Gastrocnemius medialis (tissue), 4 donors: ENCODE measurements at places on chromosomes 5 and 9. TPM values are rescaled to one million over a fixed set of nuclear protein-coding genes. Genes with fewer than 3 reads are reported as not detected.
A peak's percentile ranks its signal among the peaks of the same experiment; 100 is the strongest.

- H3K27me3 ChIP-seq: no peaks in the 10 kb centered on the region
- peak overlapping the region; percentile 22 for H3K27ac ChIP-seq
- H3K36me3 ChIP-seq: no peaks in the 10 kb centered on the region
- no peaks in the 10 kb centered on the region for H3K4me1 ChIP-seq
- DNase-seq: peak; percentile 61
These were observed 17.6 kb upstream of the LCP2 start for GRCh38 chr5:170315154-170315553.

DNA sequence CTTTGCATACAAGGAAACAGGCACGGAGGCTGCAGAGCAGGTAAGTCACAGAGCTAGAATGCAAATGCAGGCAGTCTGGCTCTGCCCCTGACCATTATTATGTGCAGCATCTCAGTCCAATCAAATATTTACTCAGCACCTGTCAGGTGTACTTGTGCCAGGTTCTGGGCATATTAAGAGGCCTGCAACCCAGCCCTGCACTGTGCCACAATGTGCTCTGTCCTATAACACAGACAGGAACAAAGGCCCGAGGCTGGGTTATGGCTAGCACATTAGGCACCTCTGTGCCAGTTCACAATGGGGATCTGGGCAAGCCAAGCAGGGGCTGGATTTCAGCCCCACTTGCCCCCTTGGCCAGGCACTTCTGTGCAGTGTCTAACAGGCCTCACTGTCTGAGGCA, 14.0 kb downstream of the ARL15 start:
- DNase-seq: no peak
- peaks cover 21% of the 10 kb centered on the region for H3K4me1 ChIP-seq
- no peak overlapping the region for H3K27ac ChIP-seq
- H3K4me3 ChIP-seq: no peak overlapping the region
- H3K27me3 ChIP-seq: no peaks in the 10 kb centered on the region

DNA sequence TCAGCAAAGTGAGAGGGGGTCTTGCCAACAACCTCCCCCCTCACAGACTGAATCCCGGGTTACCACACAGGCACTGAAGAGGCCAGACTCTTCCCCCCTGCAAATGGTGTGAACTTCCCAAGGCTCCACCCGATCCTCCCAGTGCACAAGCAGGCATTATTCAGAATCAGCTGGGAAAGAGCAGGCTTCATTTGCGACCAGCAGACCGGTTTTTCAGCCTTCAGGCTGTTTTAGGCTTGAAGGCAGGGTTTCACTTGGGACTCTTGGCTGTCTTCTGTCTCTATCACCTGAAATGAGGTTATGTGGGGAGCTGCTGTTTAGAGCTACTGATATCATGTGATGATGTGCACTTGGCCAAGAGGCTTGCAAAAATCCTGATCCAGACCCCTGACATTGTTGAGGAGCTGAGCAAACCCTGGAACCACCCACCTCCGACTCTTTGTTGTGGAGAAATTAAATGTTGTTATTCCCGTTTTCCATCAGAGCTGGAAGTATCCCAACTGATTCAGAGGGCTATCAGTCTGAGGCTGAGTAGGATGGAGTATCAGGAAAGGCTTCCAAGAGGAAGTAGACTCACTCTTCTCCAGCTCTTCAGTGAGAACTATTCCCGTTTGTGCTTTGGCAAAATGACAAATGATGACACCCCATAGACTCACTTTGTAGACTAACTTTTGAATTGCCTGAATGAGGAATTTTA, 63.3 kb upstream of the ZFR start:
- no peak overlapping the region for H3K4me3 ChIP-seq
- peaks cover 16% of the 10 kb centered on the region for H3K4me1 ChIP-seq
- H3K36me3 ChIP-seq: no peaks in the 10 kb centered on the region
- H3K27ac ChIP-seq: no peak overlapping the region
- H3K27me3 ChIP-seq: peaks cover 3% of the 10 kb centered on the region

The EDIL3 gene
- 0.47 TPM for total RNA-seq

- peaks cover 10% of the 10 kb centered on the region for H3K4me1 ChIP-seq
- H3K27ac ChIP-seq: no peak overlapping the region
- H3K4me3 ChIP-seq: peak overlapping the region; percentile 42
- H3K36me3 ChIP-seq: no peaks in the 10 kb centered on the region
These were observed 1.3 kb downstream of the PTCH1 start for GRCh38 chr9:95515272-95516113.

GRCh38 chr9:82791692-82792091, 271.2 kb downstream of the RASEF start:
- no peaks in the 10 kb centered on the region for H3K36me3 ChIP-seq
- no peak overlapping the region for H3K27ac ChIP-seq
- DNase-seq: no peak
- no peak overlapping the region for H3K4me3 ChIP-seq
- H3K27me3 ChIP-seq: no peaks in the 10 kb centered on the region

DNA sequence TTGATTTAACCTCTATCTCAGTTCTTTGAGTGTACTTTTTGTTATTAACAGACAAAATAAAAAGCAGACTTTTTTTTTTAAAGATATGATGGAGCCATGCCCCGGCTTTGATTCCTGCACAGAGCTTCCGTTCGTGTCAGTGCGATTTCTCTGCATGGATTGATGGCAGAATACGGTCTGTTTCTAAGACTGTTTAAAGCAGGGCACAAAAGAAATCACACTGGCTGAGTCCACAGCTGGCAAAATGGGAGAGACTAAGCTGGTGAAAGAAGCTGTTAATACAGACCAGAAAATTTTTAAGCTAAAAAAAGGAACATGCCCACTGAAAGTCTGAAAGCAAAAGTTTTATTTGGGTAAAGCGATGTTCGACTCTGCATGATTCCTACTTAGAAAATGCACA, 501.4 kb upstream of the WWC1 start:
- H3K4me3 ChIP-seq: no peak overlapping the region
- no peaks in the 10 kb centered on the region for H3K4me1 ChIP-seq
- DNase-seq: no peak
- H3K36me3 ChIP-seq: no peaks in the 10 kb centered on the region
- no peak overlapping the region for H3K27ac ChIP-seq

DNA sequence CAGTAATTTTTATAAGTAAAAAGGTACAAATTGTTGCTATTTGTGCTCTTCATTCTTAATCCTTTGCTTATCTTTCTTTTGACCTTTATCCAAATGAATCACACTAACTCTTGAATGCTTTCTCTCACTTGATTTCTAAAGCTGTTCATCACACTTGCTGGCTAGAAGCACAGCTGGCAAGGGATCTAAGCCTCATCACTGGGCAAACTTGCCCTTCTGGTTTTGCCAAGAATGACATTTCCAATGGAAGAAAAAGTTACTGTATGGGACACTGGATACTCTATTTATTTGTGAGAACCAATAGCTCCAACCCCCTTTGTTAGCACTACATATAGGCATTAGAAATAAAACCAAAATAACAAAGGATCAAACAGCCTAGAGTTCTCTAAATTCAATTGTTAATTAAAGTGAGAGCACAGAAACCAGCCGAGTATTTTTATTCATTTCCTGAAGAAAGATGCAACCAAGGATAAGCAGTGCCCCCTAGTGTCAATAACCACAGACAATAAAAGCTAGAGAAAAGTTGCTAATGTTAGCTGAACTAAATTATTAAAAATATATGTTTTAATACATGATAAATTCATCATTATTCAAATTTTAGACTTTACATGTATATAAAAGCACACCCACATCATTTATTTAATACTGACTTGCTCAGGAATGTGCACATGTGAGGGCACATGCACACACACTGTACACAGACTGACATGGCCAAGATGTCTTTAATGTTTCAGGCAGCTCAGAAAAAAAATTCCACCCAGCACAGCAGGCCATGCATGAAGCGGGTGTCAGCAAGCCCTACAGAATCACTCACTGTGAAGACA, 59.8 kb upstream of the POU5F2 start:
- no peaks in the 10 kb centered on the region for H3K4me1 ChIP-seq
- H3K36me3 ChIP-seq: no peaks in the 10 kb centered on the region
- no peak for DNase-seq
- H3K27me3 ChIP-seq: no peaks in the 10 kb centered on the region
- H3K27ac ChIP-seq: no peak overlapping the region

The CCDC192 gene
- total RNA-seq: not detected

DNA sequence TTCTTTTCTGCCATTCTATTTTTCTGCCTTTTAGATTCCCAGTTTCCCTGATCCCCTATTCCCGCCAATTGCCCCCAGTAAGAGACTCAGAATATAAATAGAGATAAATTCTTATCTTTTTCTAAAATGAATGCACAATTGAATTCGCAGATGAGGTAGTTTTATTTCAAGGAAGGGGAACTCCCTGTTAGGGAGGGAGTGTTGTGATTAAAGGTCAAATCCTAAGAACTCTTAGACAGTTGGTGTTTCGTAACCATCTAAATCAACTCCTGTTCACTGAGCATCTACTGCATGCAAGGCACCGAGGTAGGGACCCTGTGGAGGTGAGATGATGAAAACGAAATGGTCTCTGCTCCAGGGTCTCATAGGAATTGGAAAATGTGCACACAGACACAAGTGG, 7.7 kb upstream of the MAP3K1 start:
- H3K4me3 ChIP-seq: no peak overlapping the region
- no peaks in the 10 kb centered on the region for H3K36me3 ChIP-seq
- no peak overlapping the region for H3K27ac ChIP-seq
- H3K27me3 ChIP-seq: no peaks in the 10 kb centered on the region
- no peaks in the 10 kb centered on the region for H3K4me1 ChIP-seq

The INSL4 gene
- total RNA-seq: not detected

The NR6A1 gene
- total RNA-seq: 2.2 TPM

GRCh38 chr5:55668356-55668755, 43.8 kb downstream of the SLC38A9 start:
- H3K27me3 ChIP-seq: no peaks in the 10 kb centered on the region
- H3K4me3 ChIP-seq: no peak overlapping the region
- no peaks in the 10 kb centered on the region for H3K4me1 ChIP-seq
- no peak for DNase-seq

DNA sequence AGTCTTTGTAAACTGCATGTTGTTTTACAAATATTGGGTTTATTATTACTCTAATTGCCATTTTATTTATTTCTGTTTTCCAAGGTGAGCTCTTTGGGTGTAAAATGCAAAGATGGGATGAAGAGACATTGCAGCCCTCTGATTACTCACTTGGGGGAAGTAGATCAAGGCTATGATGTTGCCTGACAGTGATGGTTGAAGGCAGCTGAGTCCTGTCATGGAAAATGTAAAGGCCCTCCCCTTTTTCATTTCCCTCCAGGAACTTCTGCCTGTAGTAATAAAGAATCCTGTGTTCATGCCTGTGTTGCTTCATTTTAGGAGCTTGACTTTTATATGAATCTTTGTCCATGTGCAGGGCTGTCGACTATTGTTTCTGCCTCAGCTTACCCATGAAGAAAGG, 605.4 kb upstream of the CLINT1 start:
- peaks cover 10% of the 10 kb centered on the region for H3K4me1 ChIP-seq
- H3K36me3 ChIP-seq: no peaks in the 10 kb centered on the region
- peak overlapping the region; percentile 59 for H3K27ac ChIP-seq
- no peak for DNase-seq

The GLDC gene
- 0.49 TPM for total RNA-seq

DNA sequence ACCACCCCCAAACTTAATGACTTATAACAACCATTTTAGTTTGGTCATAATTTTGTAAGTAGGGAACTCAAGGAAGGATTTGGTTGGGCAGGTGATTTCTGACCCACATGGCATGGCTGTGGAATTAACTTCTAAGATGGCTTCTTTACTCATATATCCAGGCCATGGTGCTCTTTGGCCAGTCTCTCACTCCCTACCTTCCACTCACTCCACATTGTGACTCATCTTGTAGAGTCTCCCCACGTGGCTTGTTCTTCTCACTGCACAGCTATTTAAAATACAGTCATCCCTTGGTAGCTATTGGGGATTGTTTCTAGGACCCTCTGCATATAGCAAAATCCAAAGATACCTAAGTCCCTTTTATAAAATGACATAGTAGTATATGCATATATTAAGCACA, 76.6 kb upstream of the MAST4 start:
- H3K36me3 ChIP-seq: no peaks in the 10 kb centered on the region
- H3K4me1 ChIP-seq: no peaks in the 10 kb centered on the region
- H3K27ac ChIP-seq: no peak overlapping the region
- no peaks in the 10 kb centered on the region for H3K27me3 ChIP-seq
- H3K4me3 ChIP-seq: no peak overlapping the region

The C5 gene
- 0.22 TPM for total RNA-seq

The EPB41L4A gene
- total RNA-seq: 1.8 TPM

GRCh38 chr5:16413166-16413860, 52.3 kb downstream of the ZNF622 start:
- H3K4me3 ChIP-seq: no peak overlapping the region
- no peaks in the 10 kb centered on the region for H3K4me1 ChIP-seq
- H3K27me3 ChIP-seq: no peaks in the 10 kb centered on the region
- no peaks in the 10 kb centered on the region for H3K36me3 ChIP-seq
- DNase-seq: no peak

- no peaks in the 10 kb centered on the region for H3K36me3 ChIP-seq
- H3K27me3 ChIP-seq: no peaks in the 10 kb centered on the region
These were observed 516.6 kb upstream of the CLINT1 start for GRCh38 chr5:158375531-158375930.

- no peaks in the 10 kb centered on the region for H3K27me3 ChIP-seq
- peaks cover 46% of the 10 kb centered on the region for H3K36me3 ChIP-seq
- H3K4me3 ChIP-seq: no peak overlapping the region
- no peak for DNase-seq
These were observed 41.9 kb upstream of the IPPK start for GRCh38 chr9:92711844-92712243.

DNA sequence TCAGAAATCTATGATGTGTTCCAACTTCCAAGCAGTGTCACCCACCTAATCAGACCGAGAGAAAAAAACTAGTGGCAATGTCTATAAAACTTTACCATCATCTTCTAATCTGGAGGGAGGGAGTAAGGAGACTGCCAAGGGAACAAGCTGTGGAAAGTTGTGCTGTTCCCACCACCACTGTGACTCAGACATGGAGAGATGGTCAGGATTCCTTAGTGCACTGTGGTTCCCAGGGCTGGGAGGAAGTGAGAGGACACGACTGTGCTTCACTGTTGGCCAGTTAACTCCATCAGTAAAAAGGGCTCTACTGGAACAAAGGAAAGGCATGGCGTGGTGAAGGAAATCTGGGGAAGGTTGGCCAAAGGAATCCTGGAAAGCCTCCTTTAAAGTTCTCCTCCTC, 18.8 kb downstream of the TICAM2 start:
- H3K4me1 ChIP-seq: peaks cover 19% of the 10 kb centered on the region
- no peak for DNase-seq
- no peak overlapping the region for H3K27ac ChIP-seq

The MYOT gene
- 99.0 TPM for total RNA-seq

GRCh38 chr9:132150256-132150655, 11.6 kb upstream of the NTNG2 start:
- no peaks in the 10 kb centered on the region for H3K27me3 ChIP-seq
- H3K4me3 ChIP-seq: no peak overlapping the region
- DNase-seq: peak; percentile 72
- peaks cover 9% of the 10 kb centered on the region for H3K4me1 ChIP-seq
- H3K36me3 ChIP-seq: no peaks in the 10 kb centered on the region

DNA sequence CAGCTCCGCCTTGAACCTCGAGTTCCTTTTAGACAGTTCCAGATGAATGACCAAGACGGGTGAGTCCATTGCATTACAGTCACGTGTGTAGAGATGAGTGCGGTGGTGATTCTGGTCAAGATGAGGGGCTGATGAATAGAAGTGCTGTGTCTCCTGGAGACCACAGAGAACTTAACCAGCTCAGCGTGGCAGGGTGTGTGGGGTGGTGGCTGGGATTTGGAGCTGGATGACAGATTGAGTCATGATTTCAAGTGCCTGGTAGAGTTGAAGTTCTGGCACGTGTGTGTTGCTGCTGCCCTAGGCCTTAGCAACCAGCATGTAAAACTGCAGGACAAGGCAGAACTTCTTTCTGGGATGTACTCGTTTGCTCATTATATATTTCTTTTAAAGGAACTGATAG, 53.3 kb downstream of the PRRC2B start:
- H3K27ac ChIP-seq: no peak overlapping the region
- no peaks in the 10 kb centered on the region for H3K27me3 ChIP-seq
- no peak overlapping the region for H3K4me3 ChIP-seq
- H3K36me3 ChIP-seq: peaks cover 77% of the 10 kb centered on the region

GRCh38 chr9:128280084-128280622, 4.1 kb downstream of the SWI5 start:
- no peak overlapping the region for H3K4me3 ChIP-seq
- peaks cover 16% of the 10 kb centered on the region for H3K4me1 ChIP-seq
- no peak for DNase-seq
